ENCODE measurements at places on chromosomes 16 and 17.

- no peak for DNase-seq
Measured at GRCh38 chr17:76845541-76846017, 22.6 kb upstream of the MGAT5B start.

GRCh38 chr17:27553019-27553511, 77.9 kb upstream of the LGALS9 start:
- no peak for DNase-seq

- no peak for DNase-seq
Measured at GRCh38 chr17:18141210-18141803, 32.8 kb downstream of the MYO15A start.

- DNase-seq: peak; percentile 57
Measured at GRCh38 chr17:16945663-16946218, 26.2 kb downstream of the TNFRSF13B start.

GRCh38 chr17:73389411-73389810, 77.6 kb upstream of the CDC42EP4 start:
- no peak for DNase-seq

DNA sequence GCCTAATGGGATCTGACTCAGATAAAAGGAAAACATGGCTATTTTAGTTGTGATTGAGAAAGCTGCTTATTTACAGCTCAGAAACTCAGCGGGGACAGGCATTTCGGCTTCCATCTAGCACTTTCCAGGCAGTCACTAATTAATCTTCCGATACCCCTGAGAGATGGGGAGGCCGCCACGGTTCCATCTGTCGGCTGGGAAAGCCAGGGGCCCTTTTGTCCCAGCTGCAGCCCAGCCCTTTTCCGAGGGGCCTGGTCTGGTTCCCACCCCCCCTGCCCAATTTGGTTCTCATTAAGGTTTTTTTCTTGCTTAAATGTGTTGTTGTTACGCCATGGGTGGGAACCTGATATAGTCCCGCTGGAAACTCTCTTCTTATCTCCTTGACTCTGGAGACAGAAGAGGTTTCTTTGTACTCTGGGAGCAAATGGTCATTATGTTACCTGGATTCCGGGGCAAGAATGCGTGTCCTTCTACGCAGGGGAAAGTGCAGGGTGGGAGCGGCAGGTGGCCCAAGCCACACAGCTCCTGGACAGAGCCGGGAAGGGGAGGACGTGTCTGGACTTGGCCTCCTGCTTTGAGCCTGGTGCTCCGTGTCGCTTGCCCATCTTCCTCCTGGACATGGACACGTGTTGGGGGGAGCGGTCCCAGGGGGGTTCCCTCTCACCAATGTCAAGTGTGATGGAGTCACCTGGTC, 50.9 kb upstream of the GSE1 start:
- DNase-seq: no peak

DNA sequence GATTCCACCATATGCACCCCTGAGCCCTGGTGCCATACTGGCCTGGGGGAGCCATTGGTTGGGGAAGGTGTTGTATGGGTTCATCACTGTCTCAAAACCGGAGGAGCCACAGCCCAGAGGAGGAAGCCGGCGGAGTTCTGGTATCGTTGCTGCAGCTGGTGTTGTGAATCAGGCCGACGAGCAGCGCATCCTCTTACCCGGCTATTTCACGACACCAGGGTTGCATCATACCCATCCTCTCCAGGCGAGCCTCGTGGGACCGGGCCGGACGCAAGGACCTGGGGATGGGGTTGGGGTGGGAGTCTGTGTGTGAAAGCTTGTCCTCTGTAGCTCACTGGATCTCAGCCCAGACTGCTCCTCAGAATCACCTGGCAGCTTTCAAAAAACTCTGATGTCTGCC, 6.6 kb upstream of the SLC12A3 start:
- DNase-seq: no peak

DNA sequence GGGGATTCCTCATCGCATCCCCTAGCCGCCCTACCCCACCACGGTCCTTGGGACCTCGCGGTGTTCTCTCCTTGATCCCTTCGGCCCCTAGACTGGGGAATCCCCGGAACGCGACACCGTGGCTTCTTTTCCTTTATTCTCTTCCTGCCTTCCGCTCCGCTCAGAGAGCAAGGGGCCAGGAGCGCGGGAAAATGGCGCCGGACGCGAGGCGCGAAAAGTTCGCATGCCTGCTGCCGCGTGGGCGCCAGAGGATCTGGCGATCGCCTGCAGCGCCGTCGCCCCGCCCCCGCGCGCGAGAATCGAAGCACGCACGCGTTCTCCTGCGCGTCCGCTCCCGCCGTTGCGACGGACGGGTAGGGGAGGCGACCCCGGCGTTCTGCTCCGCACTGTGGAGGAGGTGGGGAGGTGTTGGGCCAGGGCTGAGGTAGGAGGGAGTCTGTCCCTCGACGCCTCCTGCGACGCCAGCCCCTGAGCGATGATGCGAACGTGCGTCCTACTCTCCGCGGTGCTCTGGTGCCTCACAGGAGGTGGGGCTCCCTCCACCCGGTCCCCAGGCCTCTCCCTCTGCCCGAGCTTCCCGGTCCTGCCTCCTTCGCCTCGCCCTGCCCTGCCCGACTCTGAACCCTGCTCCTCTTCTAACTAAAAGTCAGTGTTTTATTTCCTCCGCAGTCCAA, at the start of gene ZPBP2:
Gene ZPBP2 (plus strand): TSS at position 323 of the 674 bp plus-strand sequence. CDS start 153 bp downstream, at position 476.
- no peak for DNase-seq

DNA sequence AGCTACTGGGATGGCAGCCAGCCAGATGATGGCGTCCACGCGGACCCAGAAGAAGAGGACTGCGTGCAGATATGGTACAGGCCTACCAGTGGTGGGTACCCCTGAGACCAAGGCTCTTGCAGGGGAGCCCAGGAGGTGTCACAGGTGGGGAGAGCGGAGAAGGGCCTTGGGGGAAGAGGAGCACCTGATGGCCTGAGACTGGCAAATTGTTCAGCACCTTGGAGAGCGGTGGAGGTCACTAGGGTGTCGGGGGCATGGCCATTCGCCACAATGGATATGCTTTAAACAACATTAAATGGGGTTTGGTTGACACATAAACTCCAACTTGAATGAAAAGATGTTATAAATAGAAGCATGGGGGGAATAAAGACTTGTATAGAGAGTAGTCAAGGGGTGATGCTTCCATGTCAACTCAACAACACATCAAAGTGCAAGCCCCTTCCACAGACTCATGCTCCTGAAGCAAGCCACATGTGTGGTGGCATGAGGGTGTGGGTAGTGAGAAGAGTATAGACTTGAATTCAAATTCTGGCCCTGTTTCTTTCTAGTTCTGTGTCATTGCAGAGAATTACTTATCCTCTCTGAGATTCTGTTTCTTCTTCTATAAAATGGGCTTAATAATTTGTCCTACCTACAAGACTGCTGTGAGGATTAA, 22.2 kb downstream of the CLEC19A start:
- DNase-seq: peak; percentile 70

GRCh38 chr16:68083861-68084503, 1.2 kb upstream of the NFATC3 start:
- no peak for DNase-seq

DNA sequence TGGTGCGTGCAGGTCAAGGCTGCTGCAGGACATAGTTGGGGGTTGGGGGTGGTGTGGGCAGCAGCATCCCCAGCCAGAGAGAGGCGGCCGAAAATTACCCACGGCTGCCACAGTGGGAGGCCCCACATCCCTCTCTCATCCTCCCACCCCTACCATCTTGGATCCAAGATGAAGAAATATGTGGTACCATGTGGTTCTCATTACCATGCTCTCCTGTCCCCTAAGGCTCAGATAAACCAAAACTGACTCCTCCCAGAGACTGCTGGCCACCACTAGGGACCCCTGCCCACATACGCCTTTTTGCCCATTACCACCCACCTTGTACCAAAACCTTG, 120.4 kb downstream of the HIC1 start:
- no peak for DNase-seq

GRCh38 chr17:55588446-55589242, 77.4 kb upstream of the SMIM36 start:
- no peak for DNase-seq

GRCh38 chr17:47716375-47716774, 16.7 kb upstream of the TBX21 start:
- DNase-seq: no peak

- DNase-seq: no peak
Measured at GRCh38 chr17:35895636-35896587, 15.8 kb upstream of the CCL5 start.

DNA sequence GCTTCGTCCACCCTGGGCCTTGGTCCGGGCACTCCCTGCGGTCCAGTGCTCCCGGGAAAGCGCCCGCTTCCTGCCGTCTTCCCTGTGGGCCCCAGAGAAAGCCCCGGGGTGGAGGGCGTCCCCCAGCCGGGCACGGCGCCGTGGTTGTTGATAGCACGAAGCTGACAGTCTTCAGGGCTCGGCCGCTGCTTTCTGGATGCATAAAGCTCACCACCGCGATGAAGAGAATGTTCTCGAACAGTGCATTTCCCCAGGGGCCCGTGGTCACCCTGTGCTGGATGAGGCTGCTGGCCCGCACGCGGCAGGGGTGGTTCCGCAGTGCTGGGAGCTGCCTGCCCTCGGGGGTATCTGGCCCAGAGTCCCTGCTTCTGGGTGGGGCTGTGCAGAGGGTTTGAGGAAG, 53.2 kb downstream of the BAHCC1 start:
- no peak for DNase-seq

DNA sequence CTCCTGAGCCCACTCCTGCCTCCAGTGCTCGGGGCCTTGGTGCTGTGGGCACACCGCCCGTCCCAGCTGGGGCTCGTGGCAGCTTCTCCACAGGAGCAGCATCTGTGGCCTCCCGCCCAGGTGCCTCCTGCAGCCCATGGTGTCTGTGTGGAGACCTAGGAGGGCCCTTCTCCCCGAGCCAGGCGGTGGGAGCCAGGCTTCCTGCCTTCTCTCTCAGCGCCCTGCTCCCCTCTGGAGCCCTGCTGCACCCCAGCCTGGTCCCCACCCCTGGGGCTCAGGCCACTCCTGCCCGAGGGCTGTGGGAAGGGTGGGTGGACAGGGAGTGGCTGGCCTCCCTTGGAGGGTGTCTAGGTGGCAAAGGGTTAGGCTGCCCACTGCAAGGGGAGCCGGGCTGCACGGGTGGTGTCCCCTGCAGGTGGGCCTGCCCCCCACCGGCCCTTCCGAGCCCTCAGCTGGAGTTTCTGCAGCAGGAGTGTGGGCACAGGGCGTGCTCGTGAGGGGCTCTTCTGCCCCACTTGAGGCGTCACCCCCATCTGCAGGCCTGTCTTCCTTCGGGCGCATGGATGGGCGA, 11.0 kb downstream of the CENPX start:
- DNase-seq: no peak

Measured in ecto neural progenitor cell (in vitro differentiated cells).